Astrocyte (in vitro differentiated cells and primary cell): ENCODE measurements at places on chromosomes 6 and 20. TPM values are rescaled to one million over a fixed set of nuclear protein-coding genes. Genes with fewer than 3 reads are reported as not detected.

DNA sequence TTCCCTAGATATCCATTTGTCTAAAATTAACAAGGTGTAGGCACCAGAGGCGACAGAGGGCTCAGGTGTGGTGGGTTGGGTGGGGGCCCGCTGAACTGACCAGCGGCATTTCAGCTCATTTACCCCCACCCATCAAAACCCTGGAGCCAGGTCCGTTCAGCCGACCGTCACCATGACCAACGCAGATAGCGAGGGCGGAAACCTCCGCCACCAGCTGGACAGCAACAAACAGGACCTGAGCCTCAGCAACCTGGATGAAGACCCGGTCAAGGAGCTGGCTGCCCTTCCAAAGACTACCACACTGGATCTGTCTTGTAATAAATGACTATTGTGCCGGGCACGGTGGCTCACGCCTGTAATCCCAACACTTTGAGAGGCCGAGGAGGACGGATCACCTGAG, 120.8 kb upstream of the LGSN start:
- no peak for DNase-seq

DNA sequence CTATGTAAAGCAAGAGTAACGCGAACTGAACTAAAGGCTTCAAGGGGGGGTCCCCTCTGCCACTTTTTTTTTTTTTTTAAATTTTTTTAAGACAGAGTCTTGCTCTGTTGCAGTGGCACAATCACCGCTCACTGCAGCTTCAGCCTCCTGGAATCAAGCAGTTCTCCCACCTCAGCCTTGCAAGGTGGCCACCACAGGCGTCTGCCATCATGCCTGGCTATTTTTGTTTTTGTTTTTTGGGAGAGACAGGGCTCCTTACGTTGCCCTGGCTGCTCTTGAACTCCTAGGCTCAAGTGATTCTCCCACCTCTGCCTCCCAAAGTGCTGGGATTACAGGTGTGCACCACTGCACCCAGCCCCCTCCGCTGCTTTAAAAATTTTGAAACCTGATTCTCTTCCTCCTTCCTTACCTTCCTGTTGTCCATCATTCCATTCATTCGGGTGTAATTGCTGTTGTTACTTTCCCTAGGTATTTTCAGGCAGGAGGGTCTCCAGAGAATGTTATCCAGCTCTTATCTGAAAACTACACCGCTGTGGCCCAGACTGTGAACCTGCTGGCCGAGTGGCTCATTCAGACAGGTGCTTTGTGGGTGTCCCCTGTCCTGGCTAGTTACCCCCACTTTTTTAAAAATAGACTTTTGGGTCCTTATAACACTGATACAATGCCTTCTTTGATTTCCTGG, 5.4 kb downstream of the NELFCD start:
- no peak for DNase-seq

DNA sequence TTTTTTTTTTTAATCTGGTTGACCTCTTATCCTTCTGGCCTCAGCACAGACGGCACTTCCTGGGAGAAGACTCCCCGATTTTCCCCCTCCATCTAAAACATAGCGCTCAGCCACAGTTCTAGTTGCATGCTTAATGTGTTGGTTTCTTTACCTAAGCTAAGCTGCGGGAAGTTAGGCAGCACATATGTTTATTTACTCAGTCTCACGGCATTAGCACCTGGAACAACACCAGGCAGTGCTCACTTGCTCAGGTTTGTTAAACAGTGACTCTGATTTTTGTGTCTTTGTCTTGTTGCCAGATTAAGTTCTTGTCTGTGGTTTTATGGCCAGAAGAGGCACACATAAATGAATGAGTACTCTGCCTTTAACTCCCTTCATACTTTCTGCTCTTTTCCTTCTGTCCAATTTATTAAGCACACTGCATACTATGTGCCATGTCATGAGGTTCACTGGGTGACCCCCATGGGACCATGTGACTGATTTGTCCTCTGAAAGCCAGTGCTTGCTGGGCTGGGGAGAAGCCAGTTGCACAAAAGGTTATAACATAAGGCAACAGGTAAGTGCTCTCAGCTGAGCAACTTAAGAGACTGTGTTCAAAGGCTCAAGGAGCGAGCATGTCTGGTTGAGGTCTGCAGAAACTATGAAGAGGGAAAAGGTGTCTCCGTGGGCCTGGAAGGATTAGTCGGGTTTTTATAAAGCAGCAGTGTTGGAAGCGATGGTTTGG, 93.6 kb downstream of the RPP40 start:
- peak; percentile 34 for DNase-seq

- no peak for DNase-seq
These were observed 4.9 kb downstream of the OVOL2 start for GRCh38 chr20:18052856-18053255.

DNA sequence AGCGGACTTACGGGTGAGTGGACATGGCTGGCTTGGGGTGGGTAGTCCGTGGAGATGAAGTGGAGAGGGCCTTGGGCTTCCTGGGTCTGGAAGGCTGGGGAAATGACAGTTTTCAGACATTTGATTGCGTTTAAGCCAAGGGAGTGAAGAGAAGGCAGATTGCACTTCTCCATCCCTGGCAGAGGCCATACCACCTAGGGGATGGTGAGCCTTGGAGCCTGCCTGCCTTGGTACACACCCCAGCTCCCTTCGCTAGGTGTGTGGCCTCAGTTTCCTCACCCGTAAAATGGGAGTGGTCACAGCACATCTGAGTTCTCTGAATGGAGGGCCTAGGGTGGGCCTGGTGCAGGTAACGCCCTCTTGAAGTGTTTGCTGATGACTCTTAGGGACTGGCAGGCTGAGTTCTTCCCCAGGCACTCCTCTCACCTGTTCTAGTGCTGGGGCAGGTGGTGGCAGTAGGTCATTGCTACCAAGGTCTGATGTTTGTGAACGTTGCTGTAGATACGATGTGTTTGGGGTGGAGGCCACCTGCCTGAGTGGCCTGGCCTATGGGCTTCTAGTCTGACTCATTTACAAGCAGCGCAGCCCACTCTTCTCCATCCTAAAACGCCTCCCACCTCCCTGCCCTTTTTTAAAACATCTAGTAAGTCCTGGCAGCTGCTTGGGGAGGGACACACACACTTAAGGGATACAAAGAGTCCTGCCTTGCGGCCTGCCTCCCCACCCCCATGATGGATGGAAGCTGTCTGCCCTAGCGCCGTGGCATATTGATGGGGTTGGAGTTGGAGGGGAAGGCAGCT, 2.3 kb downstream of the RBM38 start:
- no peak for DNase-seq

- peak; percentile 58 for DNase-seq
These were observed 241.8 kb upstream of the BMP2 start for GRCh38 chr20:6525447-6526303.

RAD21L1 gene
- total RNA-seq, result 0.34 TPM in 1 of 2 replicates, not detected in the other

SLA2 gene
- total RNA-seq, result 0.14 TPM in 1 of 2 replicates, not detected in the other

SH3BGRL2 gene
- 14.1 and 15.9 TPM in 2 replicates for total RNA-seq

RHAG gene
- not detected in 2 replicates for total RNA-seq

GTSF1L gene
- not detected in 2 replicates for total RNA-seq

POU3F2 gene
- total RNA-seq, result 1.9 and 2.1 TPM in 2 replicates

SIRPD gene
- not detected in 2 replicates for total RNA-seq

HLA-A gene
- total RNA-seq, result 327 and 501 TPM in 2 replicates
